ENCODE measurements at places on chromosomes 1 and 21. TPM values are rescaled to one million over a fixed set of nuclear protein-coding genes. Genes with fewer than 3 reads are reported as not detected.

DNA sequence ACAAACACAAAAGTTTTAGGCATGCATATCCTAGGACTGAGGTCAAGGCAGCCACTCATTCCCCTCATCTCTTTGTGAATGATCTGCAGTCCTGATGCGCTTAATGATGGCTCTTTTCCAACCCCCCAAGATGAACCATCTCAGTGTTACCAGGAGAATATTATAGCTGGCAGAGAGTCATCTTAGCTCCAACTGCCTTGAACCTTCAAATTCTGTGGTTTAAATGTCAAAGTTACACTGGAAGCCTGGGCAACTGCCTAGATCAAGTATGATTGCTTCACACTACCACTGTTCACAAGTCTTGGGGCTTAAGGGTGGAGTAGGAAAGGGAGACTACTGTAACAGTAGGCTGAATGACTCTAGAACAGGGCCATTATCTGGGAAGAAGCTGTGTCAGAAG is 8.0 kb upstream of the MYBPHL start:
- no peak for DNase-seq

DNA sequence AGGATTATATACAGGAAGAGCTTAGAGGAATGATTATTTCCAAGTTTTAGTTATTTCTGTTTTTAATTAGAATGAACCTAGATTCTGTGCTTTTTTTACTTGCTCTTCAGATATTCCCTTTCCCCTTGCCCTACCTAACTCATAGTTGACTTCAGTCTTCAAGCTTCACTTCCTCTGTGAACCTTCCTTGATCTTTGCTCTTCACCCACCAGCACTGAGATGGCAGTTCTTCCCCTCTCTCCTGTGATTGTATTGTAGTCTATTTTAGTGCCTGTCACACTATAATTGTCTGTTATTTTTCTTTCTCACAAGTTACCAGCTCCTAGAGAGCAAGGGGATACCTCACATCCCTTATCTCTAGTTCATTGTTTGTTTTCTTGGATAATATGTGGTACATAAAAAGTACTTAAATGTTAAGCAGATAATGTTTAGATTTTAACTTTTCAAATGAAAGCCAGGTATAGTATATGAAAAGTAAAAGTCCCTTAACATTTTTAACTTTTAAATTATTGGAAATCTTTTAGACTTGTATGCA is 33.2 kb downstream of the KCTD3 start:
- DNase-seq: no peak

- no peak for DNase-seq
Measured at GRCh38 chr1:230857822-230858221, 10.5 kb downstream of the C1orf198 start.

ADORA3 gene
- 28.5 TPM for total RNA-seq

TAS1R1 gene
- not detected for total RNA-seq

PEAR1 gene
- total RNA-seq: 29.5 TPM

Measured in omental fat pad (tissue), 4 donors.